ENCODE measurements at places on chromosomes 2 and 18.

GRCh38 chr18:41372046-41372665 is 582.9 kb upstream of the PIK3C3 start:
- no peak for DNase-seq

GRCh38 chr18:10194592-10194991 is 259.8 kb upstream of the APCDD1 start:
- DNase-seq, result no peak

- no peak for DNase-seq
Measured at GRCh38 chr18:12849548-12849947, 34.5 kb downstream of the PTPN2 start.

DNA sequence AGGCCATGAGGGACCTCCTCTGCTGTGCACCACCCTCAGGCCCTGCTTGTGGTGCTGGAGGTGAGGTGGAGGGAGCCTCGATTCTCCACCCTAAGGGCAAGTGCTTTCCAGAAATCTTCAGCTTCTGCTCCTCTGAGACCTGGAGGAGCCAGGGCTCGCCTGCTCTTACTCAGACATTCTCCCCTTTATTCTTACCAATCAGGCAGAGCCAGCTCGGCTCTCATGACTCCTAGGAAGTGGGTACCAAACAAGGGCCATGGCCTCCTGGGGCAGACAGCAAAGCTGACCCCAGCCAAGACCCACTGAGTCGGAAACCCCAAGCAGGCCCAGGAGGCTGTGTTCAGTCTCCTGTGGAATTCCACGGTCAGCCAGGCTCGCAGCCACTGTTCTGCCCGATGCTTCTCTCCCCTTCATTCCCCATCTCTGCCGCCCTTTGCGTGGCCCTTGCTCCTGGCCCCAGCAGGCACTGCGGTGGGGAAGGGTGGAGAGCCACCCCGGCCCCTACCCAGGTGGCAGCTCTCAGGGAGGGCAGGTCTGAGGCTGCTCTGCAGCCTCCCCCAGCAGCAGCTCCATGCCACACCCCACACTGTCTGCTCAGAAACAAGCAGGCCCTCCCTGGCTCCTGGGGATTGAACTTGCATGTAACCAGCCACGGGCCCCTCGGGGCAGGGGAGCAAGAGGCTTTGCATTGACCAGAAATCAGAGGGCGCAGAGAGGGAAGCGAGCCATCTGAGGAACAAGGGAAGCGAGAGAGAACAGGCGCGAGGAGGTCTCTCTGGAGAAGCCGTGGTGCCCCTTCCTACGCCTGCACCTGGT is 24.0 kb downstream of the HS1BP3 start:
- DNase-seq, result no peak

DNA sequence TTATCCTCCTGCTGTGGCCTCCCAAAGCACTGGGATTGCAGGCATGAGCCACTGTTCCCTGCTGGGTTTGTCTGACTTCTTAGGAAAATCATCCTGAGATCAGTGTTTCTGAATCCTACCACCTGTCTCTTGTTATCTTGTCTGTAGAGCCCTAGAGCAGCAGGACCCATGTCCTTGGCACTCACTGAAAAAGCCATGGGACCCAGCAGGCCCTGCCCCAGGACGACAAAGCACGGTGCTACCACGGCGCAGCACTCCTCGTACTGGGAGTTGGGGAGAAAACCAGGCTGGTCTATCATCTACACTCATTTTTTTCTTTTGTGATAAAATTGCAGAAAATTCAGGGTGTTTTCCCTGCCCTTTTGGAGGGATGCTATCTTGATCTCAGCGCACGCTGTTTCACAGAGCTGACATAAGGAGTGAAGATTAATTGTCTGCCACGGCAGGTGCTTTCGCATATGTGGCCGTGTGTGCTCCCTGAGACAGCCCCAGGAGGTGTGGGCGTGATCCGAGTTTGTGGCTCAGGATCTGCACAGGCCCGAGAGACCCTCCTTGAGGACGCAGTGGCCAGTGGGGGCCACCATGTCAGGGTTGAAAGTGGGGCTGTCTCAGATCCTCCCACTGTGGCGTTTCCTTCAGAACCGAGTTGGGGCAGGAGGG is 179.1 kb downstream of the LDLRAD4 start:
- peak; percentile 75 for DNase-seq

DNA sequence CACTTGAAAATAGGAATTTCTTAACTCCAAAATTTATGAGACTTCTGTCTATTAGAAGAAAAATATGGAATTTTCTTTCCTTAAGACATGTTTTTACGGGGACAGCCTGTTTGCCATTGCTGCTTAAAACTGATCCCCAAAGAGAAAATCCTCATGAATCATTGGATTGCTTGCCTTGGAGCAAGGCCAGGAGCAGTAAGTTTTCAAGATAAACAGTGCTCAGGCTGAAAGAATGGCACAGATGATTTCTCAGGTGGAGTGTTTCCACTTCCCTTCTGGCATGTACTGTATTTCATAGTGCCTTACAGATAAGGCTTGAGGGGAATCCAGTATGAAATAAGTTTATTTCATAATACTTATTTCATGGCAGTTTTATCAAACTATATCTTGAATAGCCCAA is 74.3 kb upstream of the MMADHC start:
- DNase-seq, result no peak

GRCh38 chr2:18268400-18268799 is 292.1 kb downstream of the RDH14 start:
- no peak for DNase-seq

DNA sequence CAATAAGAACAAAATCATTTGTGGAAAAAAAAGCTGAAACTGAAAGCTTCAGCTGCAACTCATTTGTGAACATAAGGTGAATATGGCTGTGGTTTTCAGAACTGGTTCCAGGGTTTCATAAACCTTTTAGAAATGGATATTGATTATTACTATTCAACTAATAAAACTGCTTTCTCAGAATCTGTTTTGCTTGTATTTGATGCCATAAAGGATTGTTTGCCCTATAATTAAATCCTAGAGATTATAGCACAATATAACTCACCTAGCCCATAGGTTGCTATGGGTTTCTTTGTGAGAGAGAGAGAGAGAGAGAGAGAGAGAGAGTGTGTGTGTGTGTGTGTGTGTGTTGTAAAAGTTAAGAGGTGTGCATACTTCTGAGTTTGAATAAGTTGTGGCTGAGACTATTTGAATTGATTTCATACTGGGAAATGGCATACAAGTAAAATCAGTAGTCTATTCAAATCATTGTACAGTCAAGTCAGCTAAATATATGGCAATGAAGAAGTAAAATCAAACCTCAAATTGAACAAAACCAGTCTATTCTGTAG is 339.2 kb downstream of the ARHGAP15 start:
- no peak for DNase-seq
